ENCODE measurements at places on chromosomes 16 and 17.

- DNase-seq = no peak
These were observed 31.0 kb upstream of the MFSD6L start for GRCh38 chr17:8830141-8830540.

- DNase-seq = no peak
These were observed 13.1 kb downstream of the SLC22A31 start for GRCh38 chr16:89187032-89187769.

DNA sequence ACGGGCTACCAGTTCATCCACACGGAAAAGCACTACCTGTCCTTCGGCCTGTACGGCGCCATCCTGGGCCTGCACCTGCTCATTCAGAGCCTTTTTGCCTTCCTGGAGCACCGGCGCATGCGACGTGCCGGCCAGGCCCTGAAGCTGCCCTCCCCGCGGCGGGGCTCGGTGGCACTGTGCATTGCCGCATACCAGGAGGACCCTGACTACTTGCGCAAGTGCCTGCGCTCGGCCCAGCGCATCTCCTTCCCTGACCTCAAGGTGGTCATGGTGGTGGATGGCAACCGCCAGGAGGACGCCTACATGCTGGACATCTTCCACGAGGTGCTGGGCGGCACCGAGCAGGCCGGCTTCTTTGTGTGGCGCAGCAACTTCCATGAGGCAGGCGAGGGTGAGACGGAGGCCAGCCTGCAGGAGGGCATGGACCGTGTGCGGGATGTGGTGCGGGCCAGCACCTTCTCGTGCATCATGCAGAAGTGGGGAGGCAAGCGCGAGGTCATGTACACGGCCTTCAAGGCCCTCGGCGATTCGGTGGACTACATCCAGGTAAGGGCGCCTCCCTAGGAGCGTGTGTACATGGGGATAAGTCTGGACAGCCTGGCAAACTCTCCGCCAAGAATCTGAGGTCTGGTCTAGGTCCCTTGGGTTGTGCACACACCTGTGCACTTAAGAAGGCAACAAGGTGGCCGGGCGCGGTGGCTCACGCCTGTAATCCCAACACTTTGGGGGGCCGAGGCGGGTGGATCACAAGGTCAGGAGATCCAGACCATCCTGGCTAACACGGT is 4.2 kb downstream of the HAS3 start:
- no peak for DNase-seq

GRCh38 chr17:61827649-61828395 is 35.5 kb downstream of the BRIP1 start:
- no peak for DNase-seq

- DNase-seq = no peak
These were observed 75.8 kb downstream of the WSCD1 start for GRCh38 chr17:6145946-6146345.

DNA sequence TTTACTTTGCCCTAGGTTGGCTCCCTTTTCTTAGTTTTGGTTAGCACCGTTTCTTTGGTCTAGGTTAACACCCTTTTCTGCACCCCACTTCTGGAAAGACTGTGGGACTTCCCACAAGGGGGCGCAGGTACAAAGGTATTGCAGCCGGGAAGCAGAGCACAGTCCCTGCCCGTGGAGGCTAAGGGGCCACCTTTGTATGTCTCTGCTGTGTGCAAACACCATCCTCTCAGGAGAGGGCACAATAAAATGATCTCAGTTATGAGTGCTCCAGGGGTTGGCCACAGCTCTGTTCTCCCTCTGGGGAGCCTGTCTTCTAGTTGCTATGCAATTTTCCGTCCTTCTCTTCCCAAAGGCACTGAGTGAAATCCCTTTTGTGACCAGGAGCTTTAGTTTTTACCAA is 28.4 kb upstream of the TMC5 start:
- no peak for DNase-seq

DNA sequence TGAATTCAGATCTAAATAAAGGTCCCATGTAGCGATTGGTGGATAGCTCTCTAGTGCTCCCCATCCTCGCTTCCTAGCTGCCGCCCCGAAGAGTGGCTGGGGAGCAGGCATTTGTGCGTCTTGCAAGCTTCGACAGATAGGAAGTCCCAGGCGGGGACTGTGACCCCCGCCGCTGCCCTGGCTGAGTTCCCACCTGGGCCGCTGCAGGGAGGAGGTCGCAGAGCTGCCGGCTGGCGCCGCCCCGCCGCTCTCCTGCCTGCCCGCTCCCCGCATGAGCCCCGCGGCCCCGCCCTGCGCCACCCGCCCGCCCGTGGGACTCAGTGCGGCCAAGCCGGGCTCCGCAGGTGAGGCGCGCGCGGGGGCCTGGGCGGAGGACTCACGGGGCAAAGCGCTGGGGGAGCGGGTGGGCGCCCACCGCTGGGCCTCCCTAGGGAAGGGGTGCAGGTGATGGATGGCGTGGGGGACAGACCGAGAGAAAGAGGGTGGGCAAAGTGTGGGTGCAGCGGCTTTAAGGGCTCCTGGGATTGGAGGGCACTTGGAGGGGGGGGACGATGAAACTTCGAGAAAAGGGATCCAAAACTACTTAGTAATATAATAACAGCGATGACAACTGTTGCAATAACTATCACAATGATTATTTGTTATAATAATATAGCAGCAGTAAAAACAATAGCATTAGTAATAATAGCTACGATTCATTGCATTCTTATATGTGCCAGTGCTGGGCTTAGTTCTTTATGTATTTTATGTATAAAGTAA is at the start of gene OTOA:
OTOA (plus strand) TSS at position 80 of the 759 bp plus-strand sequence. CDS start 14,547 bp downstream, outside the sequence.
- DNase-seq = no peak

DNA sequence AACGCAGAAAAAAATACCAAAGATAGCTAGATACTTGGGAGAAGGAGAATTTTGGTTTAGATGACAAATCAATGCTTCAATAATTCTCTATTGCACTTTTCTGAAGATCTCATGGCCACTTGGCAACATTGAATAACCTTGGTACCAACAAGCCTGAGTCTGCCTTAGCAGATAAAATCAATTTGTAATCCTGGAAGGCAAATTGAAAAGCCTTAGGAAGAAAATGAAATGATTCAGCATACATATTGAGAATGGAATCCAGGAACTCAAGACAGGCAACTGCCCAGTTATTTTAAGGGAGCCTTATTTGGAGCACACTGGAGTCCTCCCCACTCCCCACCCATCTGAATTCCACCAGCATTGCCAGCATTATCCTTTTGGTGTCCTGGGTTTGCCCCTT is 109.3 kb upstream of the SOX9 start:
- DNase-seq = no peak

DNA sequence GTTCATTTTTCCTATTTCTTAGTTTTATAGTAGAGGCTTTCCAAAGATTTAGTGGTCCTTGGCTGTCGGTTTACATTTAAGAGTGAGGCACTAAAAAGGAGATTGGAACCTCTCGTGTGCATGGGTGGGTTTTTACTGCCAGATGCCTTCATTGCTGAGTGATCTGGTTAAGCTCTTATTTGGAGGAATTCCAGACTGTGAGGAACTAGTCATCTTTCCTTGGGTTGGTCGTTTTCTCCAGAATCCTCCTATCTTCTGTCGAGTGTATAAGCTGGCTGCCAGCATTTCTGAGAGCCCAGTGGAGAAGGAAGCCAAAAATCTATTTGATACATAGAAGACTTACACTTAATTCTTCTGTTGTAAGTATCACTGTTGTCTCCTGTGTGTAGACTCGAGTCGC is 22.6 kb downstream of the IST1 start:
- no peak for DNase-seq

DNA sequence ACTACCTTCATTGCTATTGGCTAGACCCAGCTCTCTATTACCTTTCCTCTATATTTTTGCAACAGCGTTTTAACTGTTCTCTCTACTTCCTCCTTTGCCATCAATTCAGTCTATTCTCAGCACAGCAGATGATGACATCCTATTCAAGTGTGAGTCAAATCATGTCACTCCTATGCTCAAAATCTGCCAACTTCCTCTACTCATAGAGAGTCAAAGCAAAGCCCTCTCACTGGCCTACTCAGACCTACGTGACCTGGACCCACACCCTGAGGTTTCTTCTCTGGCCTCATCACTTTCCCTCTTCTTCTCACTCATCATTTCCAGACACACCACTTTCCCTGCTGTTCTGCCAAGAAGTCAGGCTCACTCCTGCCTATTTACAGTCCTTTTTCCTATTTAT is 289.0 kb upstream of the AXIN2 start:
- DNase-seq = peak; percentile 43

DNA sequence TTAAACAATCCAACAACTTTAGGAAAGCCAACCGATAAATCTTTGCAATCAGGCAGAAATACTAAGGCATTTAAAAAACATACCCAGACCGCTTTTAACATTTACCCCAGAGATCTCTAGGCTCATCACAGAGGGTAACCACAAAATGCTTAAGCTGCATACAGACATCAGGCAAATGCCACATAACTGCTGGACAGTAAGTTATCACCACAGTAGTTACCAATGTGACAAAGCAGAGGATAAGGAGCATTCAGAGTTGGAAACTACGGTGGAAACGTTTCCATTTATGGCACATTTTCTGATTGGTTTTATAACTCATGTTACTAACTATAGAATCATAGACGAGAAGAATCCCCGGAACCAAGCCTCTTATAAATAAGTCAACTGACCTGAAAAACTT is 77.5 kb downstream of the KANSL1 start:
- DNase-seq = no peak

DNA sequence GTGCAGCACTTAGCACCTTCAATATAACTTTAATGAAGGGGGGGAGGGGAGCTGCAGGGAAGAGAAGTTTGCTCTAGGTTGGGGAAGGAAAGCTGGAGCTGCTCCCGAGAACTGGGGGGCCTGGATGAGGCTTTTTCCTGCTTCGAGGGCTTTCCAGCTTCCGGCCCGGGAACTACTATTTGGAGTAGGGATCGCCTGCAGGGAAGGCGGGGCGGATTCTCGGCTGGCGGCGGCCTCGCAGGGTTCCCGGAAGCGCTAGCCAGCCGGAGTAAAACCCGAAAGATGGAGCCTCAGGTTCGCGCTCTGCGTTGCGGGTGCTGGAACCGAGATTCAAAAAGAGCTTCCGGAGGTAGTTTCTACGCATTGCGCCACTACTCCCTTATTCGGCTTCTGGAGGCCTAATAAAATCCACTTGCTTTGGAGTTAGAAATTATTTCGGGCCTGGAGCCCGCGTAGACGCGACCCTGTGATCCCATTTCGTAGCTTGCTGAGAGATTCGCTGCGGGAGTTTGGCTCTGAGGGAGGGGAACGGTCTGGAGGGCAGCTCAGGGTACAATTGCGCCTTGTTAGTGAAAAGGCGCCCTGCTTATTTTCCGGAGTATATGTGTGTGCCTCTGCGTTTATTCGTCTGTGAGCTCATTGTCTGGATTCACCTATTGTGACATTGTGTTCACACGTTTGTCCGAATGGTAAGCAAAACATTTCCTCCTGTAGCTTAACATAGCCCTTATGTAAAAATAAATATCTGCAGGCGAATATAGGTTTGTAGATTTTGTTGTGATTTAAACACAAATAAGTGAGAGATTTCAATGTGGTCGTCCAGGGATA is 652 bp downstream of the PRAC2 start:
- no peak for DNase-seq

- DNase-seq = no peak
These were observed 27.1 kb upstream of the LASP1NB start for GRCh38 chr17:38898291-38898679.

DNA sequence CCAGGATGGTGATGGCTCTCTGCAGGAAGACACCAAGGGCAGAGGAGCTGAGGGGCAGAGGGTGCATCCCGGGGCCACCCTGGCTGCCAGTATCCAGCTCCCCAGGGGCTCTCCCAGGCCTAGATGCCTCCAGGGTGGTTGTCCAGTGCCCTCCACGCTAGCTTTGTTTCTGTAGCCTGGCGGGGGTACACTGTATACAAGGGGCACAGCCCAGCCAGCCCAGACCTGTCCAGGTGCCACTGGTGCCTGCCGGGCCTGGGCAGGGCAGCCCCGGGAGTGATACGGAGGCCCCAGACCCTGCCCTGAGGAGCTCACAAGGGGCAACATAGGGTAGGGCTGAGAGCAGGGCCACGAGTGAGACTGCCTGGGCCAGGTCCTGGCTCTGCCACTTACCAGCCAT is 14.6 kb upstream of the TRPV3 start:
- DNase-seq = no peak

GRCh38 chr16:30787613-30788378 is 791 bp upstream of the ZNF629 start:
- no peak for DNase-seq

DNA sequence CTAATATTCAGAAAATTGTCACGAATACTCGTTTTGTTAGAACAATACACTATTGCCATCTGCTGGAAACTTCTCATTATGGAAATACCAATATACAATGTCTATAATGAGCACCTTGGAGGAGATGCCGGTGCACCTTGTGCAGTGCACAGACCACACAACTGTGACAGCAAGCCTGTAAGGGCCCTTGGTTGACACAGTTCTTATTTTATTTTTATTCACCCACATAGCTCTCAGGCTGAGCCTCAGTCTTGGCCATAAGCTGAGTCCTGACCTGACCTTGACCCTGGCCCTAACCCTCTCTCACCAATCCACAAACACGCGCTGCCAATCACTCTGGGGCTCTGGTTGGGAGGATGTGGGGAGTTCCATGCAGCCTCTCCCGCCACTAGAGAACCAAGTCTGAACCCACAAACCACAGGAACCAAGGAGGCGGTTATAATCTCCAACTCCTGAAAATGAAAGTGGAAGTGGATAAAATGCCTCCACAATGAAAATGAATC is 7.6 kb downstream of the AIPL1 start:
- DNase-seq = no peak

DNA sequence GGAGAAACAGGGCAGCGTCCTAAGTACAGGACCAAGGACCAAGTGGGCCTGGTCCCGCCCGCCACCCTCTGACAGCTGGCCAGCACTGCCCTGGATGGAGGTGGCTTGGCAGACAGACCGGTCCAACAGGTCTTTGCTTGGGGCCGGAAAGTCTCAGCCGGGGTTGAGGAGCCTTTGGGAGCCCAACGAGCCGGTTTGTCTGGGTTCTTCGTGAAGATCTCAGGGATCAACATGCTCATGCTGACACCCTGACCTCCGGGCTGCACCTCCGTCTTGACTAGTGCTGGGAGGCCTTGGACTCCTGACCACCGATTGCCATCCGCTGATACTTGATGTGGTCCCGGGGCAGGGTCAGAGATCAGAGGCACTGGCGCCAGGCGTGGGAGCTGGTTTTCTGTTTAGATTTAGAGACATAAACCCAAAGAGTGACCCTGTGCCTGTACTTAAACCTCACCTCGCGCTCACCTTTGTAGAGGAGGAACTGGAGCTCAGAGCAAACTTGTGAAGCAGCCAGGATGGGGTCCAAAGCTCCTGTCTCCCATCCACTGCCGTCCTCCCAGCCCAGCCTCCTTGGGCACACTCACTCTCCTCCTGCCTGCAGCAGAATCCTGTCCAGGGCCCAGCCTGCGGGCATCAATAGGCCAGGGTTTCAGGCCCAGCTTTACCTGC is 92.1 kb upstream of the GSE1 start:
- DNase-seq = no peak
